ENCODE measurements at places on chromosomes 1 and 21.

- no peak for DNase-seq
These were observed 77.8 kb downstream of the DRAM2 start for GRCh38 chr1:111062081-111062480.

DNA sequence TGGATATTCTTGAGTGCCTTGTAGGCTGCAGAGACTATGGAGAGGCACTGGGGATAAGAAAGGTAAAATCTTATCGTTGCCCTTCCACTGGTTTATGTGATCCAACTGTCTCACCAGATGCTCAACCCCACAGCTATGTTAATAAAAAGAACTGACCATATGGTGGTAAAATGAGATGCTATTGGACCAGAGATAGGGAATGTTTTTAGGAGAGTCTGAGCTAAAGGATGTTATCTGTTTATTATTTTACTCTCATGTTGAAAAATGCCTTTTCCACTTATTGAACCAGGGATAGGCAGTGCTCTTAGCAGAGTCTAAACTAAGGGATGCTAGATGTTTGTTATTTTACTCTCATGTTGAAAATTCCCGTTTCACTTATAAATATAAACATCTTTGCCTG lies 172.8 kb upstream of the GREM2 start:
- no peak for DNase-seq

DNA sequence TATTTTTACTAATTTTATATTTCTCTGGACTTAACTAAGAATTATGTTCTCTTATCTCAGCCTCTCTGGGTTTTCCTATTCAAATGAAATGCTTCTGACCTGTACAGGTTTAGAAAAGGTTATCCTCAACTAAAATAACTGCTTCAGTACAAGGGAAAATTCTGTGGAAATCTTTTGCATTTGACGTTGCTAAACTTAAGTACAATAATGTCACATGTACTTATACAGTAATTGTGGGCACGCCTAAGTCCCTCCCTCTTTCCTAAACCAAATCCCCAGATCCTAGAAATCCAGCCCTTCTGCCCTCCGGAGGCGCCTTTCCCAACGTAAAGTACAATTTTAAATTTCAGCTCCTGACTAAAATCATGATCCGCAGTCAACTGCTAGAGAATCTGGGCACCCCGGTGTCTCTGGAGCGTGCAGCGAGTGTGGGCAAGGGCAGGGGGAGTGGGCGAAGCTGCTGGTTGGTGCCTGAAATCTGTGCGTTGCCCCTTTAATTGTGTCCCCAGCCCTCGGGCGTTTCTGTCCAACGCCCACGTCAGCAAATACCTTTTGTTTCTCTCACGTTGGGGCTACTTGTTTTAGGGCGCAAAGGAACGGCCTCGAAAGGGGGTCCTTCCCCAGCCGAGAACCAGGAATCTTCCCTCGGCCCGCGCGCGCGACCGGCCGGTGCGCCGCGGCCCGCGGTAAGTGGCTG lies at the start of gene ZBTB8A:
Gene ZBTB8A (plus strand): TSS at position 541 of the 697 bp plus-strand sequence. CDS start 53,505 bp downstream, outside the sequence.
- DNase-seq: no peak

GRCh38 chr1:108729481-108729880 lies 16.8 kb downstream of the FNDC7 start:
- DNase-seq: no peak

- DNase-seq: no peak
These were observed 5.9 kb downstream of the LHX9 start for GRCh38 chr1:197923038-197923437.

GRCh38 chr1:223180731-223181321 lies 37.8 kb upstream of the TLR5 start:
- no peak for DNase-seq

DNA sequence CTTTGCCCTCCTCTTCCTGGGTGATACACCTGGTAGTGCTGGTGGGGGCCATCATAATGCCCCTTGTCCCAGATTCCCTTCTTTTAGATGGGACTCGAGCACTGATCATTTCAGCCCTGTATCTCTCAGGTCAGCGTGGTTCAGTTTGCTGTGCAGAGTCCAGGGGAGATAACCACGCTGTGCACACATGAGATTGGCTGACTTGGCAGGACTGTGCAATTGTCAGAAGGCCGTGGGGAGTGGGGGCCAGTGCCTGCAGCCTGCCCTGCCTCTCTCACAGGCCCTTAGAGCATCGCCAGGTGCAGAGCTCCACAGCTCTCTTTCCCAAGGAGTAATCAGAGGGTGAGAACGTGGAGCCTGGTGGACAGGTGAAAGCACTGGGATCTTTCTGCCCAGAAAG lies 15.2 kb downstream of the EPHX1 start:
- no peak for DNase-seq

- DNase-seq: no peak
These were observed 9.4 kb upstream of the BACH1 start for GRCh38 chr21:29289317-29289716.

GRCh38 chr1:61419657-61420056 lies 305.3 kb downstream of the TM2D1 start:
- no peak for DNase-seq

DNA sequence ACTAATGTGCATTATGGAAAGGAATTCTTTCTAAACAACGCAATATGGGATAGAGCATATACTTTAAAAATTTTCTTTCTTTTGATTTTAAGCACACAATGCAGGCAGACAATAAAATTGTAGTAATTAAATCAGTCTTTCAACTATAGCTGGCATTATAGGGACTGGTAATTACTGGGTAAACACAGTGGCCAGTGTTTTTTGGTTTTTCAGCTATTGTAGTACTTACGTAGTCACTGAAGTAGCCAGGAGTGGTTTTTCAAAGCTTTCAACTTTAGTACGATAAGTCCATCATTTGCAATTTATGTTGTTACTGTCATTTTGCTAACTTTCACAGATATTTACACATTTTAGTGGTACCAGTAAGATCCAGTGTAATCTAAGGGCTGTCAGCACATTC lies 50.6 kb downstream of the RAB3GAP2 start:
- DNase-seq: no peak

GRCh38 chr1:213374369-213374768 lies 323.3 kb downstream of the RPS6KC1 start:
- peak; percentile 63 for DNase-seq

DNA sequence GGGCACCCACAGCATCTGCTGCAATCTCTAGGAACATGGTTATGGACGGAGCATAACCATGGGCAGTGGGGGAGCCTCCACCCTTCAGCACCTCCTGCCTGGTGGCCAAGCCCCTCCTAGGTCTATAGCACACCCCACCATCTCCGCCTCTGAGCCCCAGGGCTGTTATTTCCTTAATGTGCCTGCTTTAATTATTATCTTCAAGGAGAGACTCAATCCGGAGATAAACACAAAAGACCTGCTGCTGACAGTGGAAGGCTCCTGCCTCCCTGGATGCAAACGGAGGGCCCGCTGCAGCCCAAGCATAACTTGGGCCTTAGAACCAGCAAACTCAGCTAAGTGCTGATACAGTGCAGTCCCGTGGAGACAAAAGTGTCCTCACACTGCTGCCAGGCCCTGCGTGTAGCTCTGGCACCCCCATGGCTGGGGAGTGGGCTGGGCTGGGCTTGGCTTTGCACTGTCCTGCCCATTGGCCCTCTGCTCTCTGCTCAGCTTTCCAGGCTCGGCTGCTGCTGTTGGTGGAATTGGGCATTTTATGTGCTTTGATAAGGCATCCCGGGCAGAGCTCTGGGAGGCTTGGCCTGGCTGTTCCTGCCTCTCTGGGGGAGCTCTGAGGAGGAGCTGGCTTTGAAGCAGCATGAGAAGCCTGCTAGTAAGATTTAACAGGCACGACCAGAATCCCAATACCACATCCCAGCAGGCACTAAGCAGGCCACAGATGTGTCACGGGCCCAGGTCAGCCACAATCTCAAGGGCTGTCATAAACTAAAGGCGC lies 620.2 kb downstream of the PTPRU start:
- DNase-seq: no peak

DNA sequence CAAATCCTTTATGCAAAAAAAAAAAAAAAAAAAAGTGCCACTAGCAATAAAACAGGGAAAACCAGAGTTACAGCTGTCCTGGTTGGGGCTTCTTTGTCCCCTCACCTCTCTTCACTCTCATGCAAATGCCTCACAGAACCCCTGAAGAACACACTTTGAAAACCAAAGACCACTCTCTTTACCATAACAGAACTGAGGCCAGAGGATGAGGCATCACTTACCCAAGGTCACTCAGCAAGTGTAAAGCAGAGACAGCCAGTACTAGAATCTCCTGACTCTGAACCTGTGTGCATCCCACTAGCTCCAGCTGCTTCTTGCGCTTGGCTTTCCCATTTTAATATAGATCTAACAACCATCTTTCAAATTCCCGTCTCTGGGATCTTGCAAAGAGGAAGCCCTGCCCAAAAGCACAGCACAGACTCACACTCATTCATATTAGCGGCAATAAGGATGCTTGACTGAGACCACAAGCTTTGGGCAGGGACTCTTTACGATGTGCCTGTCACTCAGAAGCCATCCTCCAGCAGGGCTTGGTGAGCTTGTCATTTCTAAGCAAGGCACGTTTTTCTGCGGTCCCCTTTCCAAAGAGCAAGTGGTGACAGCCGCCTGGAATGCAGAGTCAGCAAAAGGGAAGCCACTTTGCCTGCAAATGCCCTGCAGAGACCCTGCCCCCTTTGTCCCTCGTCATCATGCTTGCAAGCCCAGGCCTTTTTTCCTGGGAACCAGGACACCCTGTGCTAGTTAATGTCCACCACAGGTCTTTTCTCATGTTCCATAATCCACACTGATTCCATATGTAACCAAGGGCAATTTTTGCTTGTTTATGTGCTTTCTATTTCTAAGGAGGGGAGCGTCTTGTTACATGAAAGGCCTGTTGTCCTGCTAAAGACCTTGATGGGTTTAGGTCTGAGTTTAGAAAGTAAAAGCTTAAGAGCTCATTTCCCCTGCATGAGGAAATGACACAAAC lies 76.5 kb upstream of the NFIA start:
- peak; percentile 61 for DNase-seq

- DNase-seq: no peak
These were observed 16.6 kb upstream of the ABCG1 start for GRCh38 chr21:42202321-42202720.

DNA sequence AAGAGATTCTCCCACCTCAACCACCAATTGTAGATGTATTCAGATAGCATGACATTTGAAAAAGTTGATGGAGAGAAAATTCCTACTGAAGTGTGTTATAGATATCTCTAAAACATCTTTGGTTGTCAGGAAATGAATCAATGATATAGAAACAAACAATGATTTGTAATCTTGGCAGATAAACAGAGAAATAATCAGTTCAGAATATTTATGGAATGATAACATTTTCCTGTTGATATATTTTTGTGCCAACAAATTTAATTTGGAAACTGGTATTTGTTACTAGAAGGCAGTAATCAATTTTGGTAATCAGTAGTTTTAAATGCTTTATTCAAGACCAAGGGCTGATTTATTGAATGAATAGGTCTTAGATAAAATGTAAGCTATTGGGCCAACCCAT lies 695.6 kb downstream of the USP25 start:
- DNase-seq: no peak

- DNase-seq: no peak
These were observed 97.5 kb downstream of the SEC16B start for GRCh38 chr1:177872308-177872900.

- no peak for DNase-seq
These were observed 17.4 kb downstream of the SLC27A3 start for GRCh38 chr1:153792631-153793041.

GRCh38 chr1:110524311-110525248 lies 5.6 kb upstream of the KCNA10 start:
- peak; percentile 58 for DNase-seq

DNA sequence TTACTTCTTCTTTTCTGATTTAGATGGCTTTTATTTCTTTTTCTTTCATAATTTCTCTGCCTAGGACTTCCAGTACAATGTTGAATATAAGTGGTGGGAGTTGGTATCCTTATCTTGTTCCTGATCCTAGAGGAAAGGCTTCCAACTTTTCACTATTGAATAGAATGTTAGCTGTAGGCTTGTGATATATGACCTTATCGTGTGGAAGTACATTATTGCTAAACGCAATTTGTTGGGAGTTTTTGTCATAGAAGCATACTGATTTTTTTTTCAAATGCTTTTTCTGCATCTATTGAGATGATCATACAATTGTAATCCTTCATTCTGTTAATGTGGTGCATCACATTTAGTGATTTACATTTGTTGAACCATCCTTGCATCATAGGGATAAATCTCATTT lies 79.5 kb downstream of the FASLG start:
- DNase-seq: no peak

DNA sequence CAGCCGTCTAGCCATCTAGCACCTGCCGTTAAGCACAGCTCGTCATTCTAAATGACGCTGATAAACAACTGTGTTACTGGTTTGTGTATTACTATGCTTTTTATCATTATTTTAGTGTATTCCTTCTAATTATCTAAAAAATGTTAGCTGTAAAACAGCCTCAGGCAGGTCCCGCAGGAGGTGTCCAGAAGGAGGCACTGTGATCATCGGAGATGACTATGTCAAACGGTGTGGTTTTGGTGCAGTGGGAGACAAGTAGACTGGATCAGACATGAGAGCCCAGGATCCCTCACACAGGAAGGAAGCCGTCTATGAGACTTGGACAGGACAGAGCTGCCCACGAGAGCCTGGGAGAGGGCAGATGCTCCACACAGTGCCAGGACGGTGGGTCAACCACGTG lies 55.3 kb upstream of the COL6A1 start:
- DNase-seq: no peak

DNA sequence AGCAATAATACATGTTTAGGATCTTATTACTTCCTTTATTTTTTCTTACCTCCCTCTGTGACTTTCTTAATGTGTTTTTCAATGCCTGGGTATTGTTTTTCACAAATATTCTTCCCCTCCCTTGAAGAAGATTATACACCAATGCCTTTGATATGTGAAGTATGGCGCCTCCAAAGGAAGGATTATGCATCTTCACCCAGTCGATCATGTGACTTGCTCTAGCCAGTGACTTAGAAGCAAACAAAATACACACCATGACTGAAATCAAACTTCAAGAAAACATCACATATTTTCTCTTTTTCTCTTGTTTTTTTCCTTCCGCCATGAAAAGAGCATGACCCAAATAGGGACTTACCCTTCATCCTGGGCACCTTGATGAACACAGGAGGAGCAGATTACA lies 297.1 kb downstream of the NCAM2 start:
- no peak for DNase-seq

DNA sequence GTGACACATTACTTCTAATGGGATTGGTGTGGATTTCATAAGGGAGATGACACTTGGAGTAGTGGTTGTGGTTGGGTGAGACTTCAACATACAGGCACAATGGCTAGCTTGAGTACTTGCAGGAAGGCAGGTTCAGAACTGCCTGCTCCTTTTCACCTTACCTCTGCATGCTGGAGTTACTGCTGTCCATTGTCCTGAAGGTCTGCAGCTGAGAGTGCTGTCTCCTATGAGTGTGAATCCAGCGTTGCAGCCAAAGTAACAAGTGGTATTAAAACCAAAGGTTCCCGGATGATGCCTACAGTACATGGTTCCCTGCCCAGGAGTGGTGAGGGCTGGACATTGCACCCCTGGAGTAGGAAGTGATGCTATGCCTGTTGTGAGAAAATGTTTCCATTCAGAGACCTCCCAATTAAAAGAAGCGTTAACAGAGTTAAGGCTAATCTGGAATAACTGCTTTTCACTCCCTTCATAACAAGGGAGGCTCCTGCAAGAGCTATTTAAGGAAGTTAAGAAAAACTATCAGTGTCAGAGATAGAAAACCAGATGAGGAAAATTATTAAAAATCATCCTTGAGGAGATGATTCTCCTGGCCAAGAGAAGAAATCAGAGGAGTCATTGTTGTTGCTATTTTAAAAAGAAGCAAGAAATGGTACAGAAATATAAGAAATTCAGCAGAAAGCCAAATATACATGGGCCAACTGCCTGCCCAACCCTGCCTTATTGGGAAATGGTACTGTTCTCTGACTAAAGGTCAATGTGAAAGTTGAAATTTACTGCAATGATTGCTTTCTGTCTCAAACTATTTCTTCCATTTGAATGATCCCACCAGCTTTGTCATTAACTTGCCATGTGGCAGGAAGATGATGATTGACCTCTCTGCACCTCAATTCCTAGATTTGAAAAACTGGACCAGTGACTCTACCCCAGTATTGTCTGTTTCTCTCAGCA lies 9.8 kb upstream of the F5 start:
- DNase-seq: peak; percentile 37
